Naive thymus-derived CD4-positive, alpha-beta T cell (primary cell): ENCODE measurements at places on chromosomes 1 and 21. TPM values are rescaled to one million over a fixed set of nuclear protein-coding genes. Genes with fewer than 3 reads are reported as not detected.

LSM10 gene
- 35.2 TPM for total RNA-seq

VWA5B1 gene
- not detected for total RNA-seq

DNA sequence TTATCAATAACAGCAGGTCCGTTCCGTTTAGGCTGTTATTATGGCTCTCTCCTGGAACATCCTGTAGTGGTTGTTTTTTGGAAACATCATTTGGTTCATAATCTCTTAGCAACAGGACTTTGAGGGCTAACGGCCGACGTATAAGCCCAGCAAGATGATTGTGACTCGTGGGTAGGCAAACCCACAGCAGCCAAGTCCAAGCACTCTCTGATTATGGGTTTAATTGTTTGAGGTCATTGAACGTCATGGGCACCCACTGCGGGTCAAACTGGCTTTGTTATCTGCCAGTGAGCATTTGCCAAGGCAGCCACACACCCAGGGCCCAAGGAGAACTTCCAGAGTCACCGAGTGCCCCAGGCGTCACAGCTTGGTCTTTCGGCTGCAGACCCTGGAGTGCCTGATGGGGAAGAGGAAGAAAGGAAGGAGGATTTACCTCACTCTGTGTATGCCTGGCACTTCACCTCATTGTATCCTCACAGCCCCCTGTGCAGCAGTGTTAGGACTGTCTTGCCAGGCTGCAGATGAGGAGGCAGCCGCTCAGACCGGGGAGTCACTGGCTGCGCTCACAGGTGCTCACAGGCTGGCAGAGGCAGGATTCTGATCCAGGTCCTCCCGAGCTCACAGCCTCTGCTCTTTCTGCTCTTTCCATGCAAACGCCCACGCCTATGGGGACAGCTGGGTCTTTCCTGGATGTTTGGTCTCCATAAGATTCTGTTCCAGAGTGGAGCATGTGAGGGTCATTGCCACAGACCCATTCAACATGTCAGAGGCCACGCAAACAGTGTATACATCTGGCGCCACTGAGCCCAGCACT lies 30.8 kb upstream of the EPS8L3 start:
- DNase-seq, result no peak

GRCh38 chr1:33805988-33806387 lies 57.9 kb upstream of the HMGB4 start:
- no peak for DNase-seq
